Suppressor macrophage treated with lipopolysaccharide for 4 hours (primary cell): ENCODE measurements at places on chromosomes 2 and 18.

DNA sequence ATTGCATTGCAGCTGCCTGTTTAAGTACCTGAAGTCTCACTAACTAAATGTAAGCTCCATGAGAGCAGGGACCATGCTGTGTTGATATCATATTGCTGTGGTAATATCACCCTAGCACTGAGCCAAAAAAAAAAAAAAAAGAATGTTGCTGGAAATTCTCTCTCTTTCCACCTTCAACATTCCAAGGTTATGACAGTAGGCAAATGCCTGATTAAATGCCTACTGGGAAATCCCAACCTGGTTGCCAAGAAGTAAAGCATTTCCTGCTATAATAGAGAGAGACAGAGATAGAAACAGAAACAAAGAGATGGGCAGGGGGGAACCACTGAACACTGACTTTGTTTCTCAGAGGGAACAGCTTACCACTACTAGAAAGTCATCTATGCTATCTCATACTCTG lies 1604.2 kb downstream of the LRP1B start:
- DNase-seq = no peak

GRCh38 chr2:11602563-11603204 lies 67.3 kb downstream of the NTSR2 start:
- DNase-seq = no peak

DNA sequence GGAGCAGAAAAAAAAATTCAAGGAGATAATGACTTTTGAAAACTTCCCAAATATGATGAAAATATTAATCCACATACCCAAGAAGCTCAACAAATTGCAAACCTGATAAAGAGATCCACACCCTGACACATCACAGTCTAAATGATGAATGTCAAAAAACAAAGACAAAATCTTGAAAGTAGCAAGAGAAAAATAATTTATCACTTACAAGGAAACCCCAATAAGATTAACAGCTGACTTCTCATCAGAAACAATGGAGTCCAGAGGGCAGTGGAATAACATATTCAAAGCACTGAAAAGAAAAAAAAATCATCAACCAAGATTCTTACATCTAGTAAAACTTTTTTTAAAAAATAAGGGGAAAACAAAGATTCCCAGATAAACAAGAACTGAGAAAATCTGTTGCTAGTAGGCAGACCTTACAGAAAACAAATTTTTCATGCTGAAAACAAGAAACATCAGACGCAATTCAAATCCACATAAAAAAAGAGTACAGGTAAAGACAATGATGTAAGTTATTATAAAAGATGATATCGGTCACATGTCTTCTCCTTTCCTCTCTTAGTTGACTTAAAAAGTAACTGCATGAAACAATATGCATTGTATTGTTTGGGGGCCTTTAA lies 21.3 kb downstream of the SLC66A2 start:
- DNase-seq = no peak

DNA sequence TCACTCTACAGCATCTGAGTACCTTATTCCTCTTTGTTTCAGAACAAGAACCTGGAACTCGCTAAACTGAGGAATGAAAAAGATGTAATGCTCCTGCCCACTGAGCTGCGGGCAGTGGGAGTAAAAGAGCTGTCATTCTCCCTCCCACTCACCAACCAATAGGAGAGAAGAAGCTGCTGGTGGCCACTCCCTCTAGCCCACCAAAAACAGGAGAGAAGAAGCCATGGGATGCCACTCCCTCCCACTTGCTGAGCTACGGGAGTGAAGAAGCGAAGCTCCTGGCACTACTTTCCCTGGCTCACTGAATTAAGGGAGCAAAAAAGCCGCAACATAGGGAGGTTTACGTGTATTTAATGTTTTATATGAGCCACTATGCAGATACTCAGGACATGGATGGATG lies 53.7 kb downstream of the RIT2 start:
- no peak for DNase-seq

GRCh38 chr2:84958135-84959059 lies 12.6 kb upstream of the KCMF1 start:
- DNase-seq = no peak

DNA sequence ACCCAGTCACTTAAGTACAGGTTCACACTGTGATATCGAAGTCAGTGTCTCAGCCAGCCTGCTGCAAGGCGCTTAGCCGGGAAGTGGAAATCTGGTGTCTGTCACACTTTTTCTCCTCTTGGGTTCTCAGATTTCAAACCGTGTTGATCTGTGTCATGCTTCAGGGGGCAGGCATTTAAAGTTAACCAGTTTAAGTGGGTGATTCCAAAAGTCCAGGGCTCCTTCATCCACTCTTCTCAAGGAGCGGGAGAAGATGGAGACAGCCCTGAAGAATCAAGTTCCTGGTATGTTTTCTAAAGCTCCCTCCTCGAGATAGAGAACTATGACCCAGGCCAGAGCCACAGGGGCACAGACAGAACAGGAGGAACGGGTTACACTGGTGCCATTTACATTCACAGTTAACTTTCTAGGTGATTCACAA lies 331.7 kb downstream of the GBX2 start:
- no peak for DNase-seq

DNA sequence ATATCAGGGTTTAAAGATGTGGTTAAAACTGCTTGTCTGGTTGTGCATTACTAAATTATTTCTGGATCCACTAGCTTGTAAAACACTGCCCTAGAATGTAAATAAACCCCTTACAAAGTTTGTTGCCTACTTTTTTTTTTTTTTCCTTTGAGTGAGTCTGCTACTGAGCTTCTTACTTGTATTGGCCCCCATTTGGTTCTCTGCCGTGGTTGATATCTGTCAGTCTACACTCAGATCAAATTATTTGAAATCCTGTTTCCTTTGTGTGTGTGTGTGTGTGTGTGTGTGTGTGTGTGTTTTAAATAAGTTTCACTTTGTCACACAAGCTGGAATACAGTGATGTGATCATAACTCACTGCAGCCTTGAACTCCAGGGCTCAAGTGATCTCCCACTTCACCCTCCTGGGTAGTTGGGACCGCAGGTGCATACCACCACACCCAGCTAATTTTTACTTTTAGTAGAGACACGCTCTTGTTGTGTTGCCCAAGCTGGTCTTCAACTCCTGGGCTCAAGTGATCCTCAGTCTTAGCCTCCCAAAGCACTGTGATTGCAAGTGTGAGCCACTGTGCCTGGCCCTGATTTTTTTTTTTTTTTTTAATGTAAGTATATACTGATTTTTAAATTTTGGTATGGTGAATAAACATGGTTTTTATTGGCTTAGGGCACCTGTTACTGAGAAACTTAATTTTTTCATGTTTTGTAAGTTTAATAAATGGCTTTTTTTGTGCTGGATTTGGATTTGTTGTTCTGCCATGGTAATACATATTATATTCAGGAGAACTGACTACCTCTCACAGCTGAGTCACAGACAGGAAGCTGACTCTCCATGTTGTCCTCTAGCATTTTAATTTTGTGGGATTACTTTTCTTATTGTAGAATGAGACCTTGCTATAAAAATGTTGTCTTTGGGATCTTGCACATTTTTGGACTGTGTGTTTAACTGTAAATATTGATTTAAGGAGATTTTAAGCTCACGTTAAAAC lies 48.5 kb downstream of the MAP4K4 start:
- DNase-seq = no peak

GRCh38 chr18:60188958-60189357 lies 183.6 kb downstream of the MC4R start:
- DNase-seq = no peak
